Inflammatory macrophage treated with lipopolysaccharide for 1 hour (primary cell): ENCODE measurements at places on chromosomes 7 and 10.
A peak's percentile ranks its signal among the peaks of the same experiment; 100 is the strongest.

DNA sequence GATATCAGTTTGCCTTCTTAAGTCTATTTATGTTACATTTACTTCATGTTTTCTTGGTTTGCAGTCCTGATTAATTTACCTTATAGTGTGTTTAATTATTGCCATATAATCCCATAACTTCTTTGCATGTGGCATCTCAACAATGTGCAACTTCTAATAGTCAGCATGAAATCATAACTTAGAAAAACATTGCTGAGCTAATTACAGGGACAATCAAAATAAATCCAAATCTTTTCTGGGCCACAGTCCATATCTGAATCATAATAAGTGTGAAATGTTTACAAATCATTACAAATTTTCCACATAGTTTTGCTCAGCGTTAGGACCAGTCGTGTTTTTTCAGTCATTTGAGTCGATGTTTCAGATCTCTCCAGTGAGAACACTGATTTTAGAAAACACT, 29.1 kb upstream of the CABCOCO1 start:
- DNase-seq: no peak

DNA sequence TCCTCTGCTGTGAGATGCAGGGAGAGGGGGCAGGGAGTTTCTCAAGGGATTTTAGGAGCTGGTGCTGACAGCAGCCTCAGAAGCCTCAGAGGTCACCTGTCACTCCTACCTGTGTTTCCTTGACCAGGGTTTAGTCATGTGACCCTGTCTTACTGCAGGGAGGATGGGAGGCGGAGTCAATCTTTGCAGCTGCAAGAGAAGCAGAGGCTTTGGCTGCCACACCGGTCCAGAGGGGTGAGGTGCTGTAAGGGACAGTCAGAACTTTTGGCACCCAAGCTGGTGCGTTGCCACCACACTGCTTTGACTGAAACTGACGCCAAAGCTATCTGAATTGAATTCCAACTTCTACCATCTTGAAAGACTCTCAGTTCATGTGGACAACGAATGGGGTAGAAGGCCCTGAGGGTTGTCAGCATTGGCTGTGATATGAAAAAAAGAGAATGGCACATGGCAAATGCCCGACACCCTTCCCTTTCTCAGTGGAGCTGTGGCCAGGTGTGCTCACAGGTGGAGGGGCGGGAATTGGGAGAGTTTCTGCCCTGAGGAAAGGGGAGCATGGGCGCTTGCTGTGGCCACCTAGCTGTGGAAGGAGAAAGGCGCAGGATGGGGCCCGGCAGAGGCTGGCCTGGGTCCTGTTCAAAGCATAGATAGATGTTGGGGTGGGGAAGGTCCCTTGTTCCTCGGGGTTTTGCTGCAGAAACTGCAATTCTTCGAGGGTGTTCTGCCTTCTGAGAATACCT, 69.3 kb downstream of the ARHGAP22 start:
- DNase-seq: no peak

DNA sequence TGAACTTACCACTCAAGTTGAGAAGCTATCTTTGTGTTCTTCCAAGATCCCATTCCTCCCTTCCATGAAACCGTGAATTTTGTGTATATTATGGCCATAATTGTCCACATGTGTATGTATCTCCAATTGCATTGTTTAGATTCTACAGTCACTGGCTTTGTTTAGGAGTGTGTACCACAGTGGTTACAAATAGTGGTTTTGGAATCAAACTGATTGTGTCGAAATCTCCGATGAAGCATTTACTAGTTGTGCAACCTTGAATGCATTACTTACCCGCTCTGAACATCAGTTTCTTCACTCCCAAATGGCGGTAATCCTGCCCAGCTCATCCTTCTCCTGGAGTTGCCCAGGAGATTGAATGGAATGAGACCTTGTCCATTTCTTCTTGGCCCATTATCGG, 145.0 kb upstream of the ZNF32 start:
- peak; percentile 13 for DNase-seq

- no peak for DNase-seq
Observed at GRCh38 chr7:118870187-118870586, 645.7 kb downstream of the ANKRD7 start.
